ENCODE measurements at places on chromosomes 1 and 21.

DNA sequence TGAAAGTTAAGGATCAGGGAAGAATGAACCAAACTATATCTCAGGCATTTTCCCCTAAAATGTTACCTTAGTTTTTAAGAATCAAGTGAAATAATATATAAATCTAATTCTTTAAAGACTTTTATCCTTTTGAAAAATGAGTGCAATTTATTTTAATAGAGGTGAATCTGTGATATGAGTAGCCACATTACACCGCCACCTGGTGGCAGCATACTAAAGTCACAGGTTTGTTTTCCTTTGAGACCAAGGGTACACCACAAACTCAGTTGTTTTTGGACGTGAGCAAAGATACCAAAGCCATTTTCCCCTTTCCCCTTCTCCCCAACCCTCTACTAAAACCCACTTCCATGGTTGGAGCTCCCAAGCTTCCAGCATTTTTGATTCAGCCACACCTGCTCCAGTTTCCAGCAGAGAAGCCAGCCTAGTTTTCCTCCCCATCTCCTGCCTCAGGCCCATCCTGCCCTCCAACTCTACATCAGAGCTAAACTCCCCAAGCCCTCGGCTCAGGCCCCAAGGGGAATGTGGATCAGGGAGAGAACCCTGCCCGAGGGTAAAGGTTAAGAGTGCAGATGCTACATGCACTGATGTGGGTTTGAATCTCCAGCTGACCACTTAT, 22.9 kb upstream of the LDLRAP1 start:
- no peak for DNase-seq

GRCh38 chr1:58047265-58047858, 499.2 kb downstream of the OMA1 start:
- DNase-seq, result no peak

DNA sequence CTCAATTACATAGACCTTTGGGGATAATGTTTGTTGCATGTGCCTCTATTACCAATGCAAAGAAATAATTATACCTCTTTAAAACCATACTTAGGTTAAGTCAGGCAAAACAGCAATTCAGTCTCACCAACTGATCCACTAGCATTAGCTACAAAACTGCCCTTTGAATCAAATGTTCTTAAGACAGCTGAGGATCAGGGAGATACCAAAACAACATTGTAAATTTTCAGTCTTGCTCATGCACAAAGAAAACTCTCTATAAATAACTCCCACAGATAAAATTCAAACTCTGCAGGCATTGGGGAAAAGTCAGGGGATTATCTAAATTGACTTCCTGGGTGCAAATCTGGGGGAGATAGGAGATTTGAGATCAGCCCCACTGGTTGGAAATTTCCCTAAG, 100.9 kb upstream of the DPT start:
- DNase-seq, result no peak

GRCh38 chr1:209628618-209629299, 23.5 kb downstream of the LAMB3 start:
- no peak for DNase-seq

GRCh38 chr1:89945852-89946476, 48.9 kb upstream of the ZNF326 start:
- DNase-seq, result no peak

DNA sequence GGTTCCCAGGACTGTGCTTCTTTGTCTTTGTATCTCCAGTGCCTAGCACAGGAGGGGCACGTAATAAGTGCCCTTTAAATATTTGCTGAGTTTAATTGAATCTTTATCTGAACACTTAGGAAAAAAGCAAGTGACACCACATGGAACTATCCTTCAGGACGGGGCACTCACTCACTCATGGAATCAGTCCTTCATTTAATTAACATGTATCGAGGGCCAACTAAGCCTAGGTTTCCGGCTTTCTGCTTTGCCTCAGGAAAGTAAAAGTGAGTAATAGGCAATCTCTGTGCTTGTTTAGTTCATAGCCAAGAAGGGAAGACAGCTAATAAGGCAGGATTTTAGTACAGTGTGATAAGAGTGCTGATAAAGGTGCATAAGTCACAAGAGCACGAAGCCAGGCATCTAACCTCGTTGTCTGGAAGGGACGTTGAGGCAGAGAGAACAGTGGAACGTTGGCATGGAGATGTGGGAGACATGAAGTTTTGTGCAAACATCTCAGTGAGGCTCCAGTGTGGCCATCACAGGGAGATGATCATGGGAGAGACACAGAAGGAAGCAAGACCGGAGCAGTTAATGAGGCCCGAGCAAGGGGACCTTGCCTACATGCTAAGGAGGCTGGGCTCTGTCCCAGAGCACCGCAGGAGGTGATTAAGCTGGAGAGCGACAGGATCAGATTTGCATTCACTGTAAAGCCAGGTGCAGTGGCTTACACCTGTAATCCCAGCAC, 54.1 kb upstream of the TRIM67 start:
- DNase-seq, result no peak

DNA sequence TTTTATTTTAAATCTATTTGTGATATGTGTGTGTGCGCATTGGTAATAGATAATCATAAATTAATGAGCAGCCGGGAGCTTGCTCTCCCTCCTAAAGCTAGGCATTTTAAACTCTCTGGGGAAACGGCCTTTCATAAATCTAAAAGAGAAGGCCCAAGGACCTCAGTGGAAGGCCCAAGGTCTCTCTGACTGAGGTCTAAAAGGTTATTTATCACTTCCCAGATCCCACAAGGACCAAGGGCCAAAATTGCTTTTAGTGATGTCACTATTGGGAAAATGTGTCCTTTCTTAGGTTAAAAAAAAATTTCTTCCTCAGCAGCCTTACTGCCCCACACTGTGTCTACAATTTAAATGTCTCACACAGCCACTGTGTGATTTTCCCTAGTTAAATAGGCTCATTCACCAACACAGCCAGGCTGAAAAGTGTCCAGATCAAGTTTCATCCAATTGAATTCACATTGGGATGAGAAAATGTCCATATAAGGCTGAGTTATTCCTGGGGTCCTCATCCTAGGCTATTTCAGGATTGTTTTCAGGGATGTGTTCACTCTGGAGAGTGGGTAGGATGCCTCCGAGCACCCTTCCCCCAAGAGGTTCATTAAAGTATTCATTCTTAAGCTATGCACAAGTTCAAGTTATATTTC, 46.1 kb downstream of the SLC44A3 start:
- DNase-seq, result no peak

DNA sequence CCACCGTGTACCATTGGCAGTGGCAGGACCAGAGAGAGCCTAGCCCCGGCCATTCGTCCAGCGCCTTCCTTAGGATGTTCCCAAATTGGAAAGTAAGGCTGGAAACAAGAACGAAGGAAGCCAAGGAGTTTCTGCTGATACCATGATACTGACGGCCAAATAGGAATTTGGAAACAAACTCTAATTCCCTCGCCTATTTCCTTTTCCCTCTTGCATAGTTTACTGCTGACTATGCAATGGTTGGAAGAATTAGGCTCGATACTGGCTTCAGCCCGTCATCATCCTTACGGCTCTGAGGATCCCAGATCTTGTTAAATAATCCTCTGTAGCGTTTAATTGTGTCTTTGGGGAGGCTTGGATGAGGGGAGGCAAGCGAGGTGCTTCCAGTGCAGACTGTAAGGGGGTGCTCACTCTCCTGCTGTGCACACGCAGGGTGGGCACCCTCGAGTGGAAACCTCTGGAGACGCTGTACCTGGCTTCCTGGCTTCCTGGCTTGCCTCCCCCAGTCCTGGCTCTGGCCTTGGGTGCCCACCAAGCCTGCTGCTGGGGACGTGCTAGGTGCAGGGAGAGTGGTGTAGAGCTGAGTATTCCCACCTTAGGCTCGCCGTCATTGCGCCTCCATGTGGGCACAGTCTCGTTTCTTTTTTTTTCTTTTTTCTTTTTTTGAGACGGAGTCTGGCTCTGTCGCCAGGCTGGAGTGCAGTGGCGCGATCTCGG, 27.4 kb upstream of the CAMTA1 start:
- no peak for DNase-seq

- no peak for DNase-seq
Measured at GRCh38 chr1:93801471-93801870, 77.5 kb downstream of the DNTTIP2 start.

DNA sequence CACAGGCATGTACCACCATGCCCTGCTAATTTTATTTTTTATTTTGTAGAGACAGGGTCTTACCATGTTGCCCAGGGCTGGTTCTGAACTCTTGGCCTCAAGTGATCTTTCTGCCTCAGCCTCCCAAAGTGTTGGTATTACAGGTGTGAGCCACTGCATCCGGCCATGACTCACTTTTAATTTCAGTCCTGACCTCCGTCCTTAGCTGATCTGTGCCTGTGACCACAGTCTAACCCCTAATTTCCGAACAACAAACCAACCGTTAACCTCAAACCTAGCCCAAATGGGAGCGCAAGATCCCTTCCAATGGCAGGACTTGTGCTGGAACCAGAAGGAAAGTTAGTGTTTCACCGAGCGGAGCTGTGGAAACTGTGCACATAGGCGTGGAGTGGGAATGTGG, 29.3 kb upstream of the MAN1C1 start:
- no peak for DNase-seq

DNA sequence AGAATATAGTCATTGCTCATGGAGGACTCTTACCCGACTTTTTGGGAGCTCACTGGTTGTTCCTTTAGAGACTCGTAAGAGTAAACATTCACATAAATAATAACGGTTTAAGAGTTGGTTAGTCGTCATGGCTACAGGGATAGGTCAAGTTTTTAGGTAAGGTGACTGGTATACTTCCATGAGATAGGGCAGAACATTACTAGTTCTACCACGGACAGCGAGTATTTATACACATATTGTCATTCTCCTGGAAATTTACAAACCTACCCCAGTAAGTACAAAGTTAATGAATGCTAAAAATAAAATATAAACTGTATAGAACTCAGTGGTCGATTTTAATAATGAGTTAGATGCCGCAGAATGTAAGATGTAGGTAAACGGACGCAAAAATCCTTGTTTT, 1.2 kb upstream of the RYR2 start:
- no peak for DNase-seq

GRCh38 chr1:224784265-224785039, 145.0 kb upstream of the DNAH14 start:
- DNase-seq, result no peak

DNA sequence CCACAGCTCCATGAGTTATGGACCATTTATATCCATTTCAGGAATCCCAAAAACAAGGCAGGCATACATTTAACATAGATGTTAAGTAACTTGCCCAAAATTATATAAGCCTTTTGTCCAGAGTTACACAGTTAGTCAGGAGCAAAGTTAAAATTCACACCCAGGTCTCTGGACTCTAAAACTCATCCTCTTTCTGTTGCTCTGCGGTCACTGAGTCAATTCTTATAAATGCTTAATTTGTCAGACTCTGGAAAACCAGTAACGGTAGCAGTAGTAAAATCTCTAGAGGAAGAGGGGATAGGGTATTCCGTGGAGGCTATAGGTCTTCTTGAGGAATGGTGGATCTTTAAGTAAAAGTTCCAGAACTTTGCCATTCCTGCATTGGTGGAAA, 223.6 kb upstream of the JUN start:
- no peak for DNase-seq

DNA sequence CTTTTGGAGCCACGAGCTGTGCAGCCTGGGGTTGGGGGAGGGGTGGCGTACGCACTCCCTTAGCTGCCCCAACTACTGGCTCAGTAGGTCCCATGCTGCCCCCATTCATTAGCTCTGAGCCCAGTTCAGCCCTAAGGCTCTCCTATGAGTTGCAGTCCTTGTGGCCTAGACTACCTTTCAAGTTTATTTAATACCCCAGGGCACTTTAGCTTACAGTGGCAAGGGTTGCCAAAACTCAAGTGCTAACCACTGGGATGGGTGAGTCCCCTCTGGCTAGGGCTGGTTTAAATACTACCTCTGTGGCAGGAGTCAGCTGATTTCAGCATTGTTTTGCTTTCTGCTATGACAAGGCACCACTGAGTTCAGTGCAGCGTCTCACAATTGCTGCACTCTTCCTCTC, 118.2 kb downstream of the ODF2L start:
- DNase-seq, result no peak

GRCh38 chr1:80533093-80533492, 1267.6 kb upstream of the ADGRL2 start:
- DNase-seq, result no peak

DNA sequence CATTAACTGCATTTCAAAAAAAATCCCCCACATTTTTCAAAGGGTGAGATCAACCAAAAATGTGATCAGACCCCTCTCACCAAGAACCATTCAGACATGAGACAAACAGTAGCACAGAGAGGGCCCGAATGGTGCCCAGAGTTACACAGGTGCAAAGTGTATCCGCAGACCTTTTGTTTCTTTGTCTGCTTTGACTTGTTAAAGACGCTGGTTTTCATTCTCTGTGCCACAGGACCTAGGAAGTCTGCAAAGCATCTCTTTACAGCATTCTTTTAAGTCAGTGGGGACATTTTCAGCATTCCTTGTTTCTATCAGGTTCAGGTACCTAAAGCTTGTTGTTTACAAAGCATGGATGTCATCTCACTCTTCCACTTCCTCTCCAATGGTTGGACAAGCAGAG, 87.2 kb upstream of the MAP1LC3C start:
- DNase-seq, result no peak

DNA sequence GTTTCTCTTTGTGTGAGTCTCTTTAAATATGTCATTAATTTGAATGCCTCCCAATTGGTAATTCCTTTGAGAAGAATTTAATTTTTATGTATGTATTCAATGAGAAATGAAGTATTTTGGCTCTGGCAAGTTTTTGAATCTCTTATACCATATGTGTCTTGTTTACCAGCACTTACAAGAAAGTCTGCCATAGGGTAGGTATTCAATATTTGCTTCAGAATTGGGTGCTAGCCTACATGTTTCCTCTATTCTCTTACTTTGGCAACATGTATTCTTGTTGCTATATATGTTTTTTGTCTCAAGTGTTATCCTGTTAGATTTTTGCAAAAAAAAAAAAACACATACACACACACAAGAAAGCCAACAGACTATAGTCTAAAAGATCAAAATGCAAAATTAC, 350.5 kb upstream of the PRMT6 start:
- DNase-seq, result no peak

DNA sequence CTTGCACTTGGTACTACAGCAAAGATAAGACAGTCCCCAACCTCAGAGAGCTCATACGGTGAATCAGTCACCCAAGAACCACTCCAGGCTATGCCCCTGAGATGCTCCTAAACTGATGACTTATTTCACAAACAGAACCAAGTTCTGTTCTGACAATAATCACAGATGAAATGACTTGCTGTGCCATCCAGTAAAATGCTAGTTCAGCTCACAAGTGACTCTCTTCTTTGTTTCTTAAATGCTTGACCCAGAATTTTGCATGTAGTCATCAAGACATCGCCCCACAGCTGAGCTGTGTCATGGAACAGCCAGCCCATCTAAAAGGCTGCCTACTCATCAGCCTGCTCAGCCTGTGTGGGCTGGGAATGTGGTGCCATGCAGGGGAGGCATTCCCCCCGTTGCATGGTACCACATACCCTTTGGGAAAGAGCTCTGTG, 6.1 kb upstream of the SLC19A2 start:
- no peak for DNase-seq

- DNase-seq, result no peak
Measured at GRCh38 chr1:27333717-27334279, 8.0 kb upstream of the SYTL1 start.

GRCh38 chr1:40315239-40315794, 1.8 kb downstream of the COL9A2 start:
- no peak for DNase-seq

All from cerebellar nuclear complex (tissue), 1 donor.